Posterior vena cava (tissue), 2 donors: ENCODE measurements at places on chromosomes 11 and 22.

DNA sequence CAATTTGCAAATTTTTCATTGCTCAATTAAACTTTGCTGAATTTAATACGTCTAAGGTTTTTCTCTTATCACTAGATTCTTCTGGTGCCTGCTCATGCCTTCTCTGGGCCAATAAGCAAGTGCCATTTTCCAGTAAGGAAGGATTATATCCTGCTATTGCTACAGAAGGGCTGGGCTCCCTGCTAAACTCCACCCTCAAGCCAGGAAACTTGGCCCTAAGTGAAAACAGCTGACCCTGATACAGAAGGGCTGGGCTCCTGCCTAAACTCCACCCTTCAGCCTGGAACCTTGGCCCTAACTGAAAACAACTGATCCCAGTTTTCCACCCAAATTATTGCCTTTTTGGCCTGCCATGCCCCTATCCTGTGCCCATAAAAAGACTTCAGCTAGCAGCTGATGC lies 385.3 kb downstream of the DYNC2H1 start:
- no peak for DNase-seq

GRCh38 chr22:44876921-44877320 lies 124.5 kb downstream of the ARHGAP8 start:
- DNase-seq = peak; percentile 34

GRCh38 chr11:109785714-109786113 lies 307.5 kb upstream of the ZC3H12C start:
- no peak for DNase-seq

DNA sequence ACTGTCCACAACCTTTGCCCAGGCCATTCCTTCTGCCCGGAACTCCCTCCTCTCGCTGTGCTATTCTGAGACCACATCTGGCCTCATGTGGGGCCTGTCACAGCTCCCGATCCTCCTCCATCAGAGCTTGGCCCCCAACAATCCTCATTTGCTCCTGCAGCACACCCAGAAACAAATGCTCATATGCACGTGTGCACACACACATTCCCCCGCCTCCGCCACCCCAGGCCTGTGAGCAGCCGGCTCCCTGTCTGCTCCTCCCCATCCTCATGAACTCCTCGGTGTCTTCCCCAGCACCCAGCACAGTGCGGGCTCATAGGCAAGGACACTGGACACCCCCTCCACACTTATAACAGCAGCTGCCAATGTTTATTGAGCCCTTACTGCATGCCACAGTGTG lies 29.7 kb upstream of the PICK1 start:
- no peak for DNase-seq
